ENCODE measurements at places on chromosomes 11 and 22. TPM values are rescaled to one million over a fixed set of nuclear protein-coding genes. Genes with fewer than 3 reads are reported as not detected.

The SLC22A25 gene
- total RNA-seq, result not detected

The RIMBP3B gene
- total RNA-seq, result 0.30 TPM

The EIF1AD gene
- total RNA-seq, result 35.5 TPM

The OR52H1 gene
- total RNA-seq, result not detected

The PTPN5 gene
- not detected for total RNA-seq

The APOL3 gene
- 3.9 TPM for total RNA-seq

The APOL5 gene
- not detected for total RNA-seq

The OR10D3 gene
- not detected for total RNA-seq

The GRM5 gene
- total RNA-seq, result not detected
